T-helper 9 cell (primary cell): ENCODE measurements at places on chromosomes 2 and 18.
A peak's percentile ranks its signal among the peaks of the same experiment; 100 is the strongest.

GRCh38 chr2:27050996-27051901, at the start of gene AGBL5:
TSS of gene AGBL5 (plus strand) at chr2:27051668. CDS start at chr2:27052959, 1,291 bp downstream.
- DNase-seq = peak; percentile 94

DNA sequence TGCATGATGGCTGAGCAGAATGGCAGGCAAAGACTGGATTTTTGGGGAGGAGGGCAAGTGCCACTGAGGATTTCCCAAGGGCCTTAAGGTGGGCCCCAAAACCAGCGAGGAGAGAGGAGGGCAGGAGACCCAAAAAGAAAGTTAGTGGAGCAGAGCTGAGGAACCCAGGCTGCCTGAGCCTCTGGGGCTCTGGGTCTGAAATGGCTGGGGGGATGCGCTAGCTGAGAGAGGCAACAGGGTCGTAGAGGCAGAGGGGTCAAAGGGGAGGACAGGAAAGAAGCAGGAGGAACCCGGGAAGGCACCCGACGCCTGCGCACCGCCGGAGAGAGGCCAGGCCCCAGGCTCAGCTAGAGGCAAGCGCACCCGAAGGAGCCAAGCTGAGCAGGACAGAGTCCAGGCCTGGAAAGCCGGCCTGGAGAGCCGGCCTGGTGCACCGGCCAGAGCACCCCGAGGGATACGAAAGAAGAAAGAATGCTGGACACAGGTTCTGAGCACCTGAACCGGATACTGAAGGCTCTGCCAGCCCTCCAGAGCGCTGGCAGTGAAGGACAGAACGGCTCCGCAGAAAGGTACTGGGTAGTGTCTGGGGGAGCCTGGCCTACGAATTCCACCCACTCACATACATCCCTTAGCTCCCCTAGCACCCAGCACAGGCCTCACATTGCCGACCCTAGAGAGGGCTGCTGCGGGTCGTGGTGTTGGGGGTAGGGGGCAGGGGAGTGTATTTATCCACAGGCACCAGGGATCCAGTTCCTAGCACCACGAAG, 39.5 kb upstream of the ATP6V1B1 start:
- no peak for DNase-seq

DNA sequence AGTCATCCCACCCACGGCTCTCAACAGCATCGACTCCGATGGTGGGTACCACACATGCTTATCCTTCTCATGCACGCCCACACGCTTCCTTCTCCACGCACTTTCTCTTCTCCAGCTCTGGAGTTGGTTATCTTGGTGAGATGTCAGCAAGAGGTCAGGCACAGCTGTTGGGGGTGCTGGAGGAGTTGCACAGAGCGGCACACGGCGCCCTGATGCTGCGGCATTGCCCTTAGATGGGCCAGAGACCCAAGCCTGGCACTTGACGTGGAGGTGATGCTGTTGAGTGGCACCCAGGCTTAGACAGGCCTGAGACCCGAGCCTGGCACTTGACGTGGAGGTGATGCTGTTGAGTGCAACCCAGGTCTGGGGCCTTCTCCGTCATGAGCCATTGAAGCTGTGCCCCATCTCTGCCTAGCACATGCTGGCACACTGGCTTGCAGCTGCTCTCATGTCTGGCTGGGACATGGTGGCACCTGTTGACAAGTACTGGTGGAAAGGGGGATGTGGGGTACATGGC, 83.2 kb downstream of the DGKD start:
- no peak for DNase-seq

GRCh38 chr2:72386288-72386687, 238.6 kb upstream of the CYP26B1 start:
- no peak for DNase-seq

- DNase-seq = no peak
These were observed 20.5 kb upstream of the LRPPRC start for GRCh38 chr2:44016282-44016681.
